ENCODE measurements at places on chromosomes 1 and 21.

DNA sequence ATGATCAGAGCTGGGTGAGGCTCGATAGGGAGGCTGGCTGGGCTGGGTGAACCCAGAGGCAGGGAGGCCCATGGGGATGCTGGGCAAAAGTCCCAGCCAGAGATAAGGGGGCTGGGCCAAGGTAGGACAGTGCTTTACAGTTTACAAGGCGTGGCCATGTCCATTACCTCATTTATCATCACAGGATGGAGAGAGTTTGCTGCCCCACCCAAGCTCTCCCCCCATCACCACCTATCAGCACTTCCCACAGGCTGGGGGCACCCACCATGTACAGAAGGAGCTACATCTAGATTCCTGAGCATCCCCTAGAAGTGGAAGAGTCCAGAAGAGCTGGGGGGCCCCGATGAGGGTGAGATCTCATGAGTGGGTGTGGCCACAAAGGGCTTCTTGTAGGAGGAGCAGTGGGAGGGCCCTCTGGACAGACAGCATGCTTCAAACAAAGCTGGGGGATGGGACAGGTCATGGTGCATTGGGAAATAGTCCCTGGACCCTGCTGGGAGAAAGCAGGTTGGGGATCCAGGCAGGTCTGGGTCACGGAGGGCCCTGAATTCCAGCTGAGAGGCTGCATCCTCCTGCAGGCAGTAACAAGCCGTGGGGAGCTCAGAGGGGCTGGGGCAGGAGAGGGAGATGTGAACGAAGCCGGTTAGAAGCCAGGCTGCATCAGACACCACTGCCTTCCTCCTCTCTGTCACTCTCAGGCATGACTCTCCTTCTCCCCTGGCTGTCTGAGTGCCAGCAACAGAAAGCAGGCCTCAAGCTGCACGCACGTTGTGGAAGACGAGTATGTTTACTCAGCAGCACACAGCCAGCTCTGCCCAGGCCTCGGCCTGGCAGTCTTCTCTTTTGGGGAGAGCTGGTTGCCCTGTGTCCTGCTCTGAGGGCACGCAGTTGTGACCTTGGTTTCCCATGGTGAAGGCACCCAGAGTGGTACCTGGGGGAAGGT, 202.3 kb downstream of the HIVEP3 start:
- no peaks in the 10 kb centered on the region for H3K36me3 ChIP-seq
- H3K27me3 ChIP-seq: no peaks in the 10 kb centered on the region
- peaks cover 46% of the 10 kb centered on the region for H3K4me1 ChIP-seq

DNA sequence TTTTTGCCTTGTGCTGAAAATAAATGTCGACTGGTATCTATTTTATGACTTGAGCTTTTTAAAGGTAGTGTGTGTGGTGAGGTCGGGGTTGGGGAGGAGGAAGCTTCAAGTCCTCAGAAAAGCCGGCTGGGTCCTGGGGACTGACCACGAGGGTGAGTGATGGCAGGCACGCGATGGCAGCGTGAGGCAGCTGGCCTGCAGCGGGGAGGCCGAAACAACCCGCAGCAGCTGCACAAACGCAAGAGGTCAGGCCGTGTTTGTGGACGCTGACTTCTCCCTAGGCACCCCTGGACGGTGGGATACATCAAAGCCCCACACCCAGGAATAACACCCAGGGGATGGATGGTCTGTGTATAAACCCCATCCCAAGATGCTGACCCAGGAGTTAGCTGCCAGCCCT, 51.4 kb downstream of the ZBTB18 start:
- peaks cover 13% of the 10 kb centered on the region for H3K4me1 ChIP-seq
- peaks cover 11% of the 10 kb centered on the region for H3K27me3 ChIP-seq
- H3K27ac ChIP-seq: no peak overlapping the region
- DNase-seq: no peak
- no peaks in the 10 kb centered on the region for H3K36me3 ChIP-seq

- H3K36me3 ChIP-seq: no peaks in the 10 kb centered on the region
- no peak for DNase-seq
- H3K27me3 ChIP-seq: no peaks in the 10 kb centered on the region
- no peak overlapping the region for H3K27ac ChIP-seq
- H3K4me3 ChIP-seq: no peak overlapping the region
Observed at GRCh38 chr1:223837206-223837605, 8.5 kb downstream of the TP53BP2 start.

- peaks cover 4% of the 10 kb centered on the region for H3K4me1 ChIP-seq
- no peak overlapping the region for H3K4me3 ChIP-seq
- no peaks in the 10 kb centered on the region for H3K27me3 ChIP-seq
- H3K36me3 ChIP-seq: no peaks in the 10 kb centered on the region
- no peak overlapping the region for H3K27ac ChIP-seq
- DNase-seq: no peak
Observed at GRCh38 chr1:207898260-207898659, 12.7 kb downstream of the CD34 start.

Measured in spleen (tissue), 13 donors.